ENCODE measurements at places on chromosomes 1 and 21. TPM values are rescaled to one million over a fixed set of nuclear protein-coding genes. Genes with fewer than 3 reads are reported as not detected.

DNA sequence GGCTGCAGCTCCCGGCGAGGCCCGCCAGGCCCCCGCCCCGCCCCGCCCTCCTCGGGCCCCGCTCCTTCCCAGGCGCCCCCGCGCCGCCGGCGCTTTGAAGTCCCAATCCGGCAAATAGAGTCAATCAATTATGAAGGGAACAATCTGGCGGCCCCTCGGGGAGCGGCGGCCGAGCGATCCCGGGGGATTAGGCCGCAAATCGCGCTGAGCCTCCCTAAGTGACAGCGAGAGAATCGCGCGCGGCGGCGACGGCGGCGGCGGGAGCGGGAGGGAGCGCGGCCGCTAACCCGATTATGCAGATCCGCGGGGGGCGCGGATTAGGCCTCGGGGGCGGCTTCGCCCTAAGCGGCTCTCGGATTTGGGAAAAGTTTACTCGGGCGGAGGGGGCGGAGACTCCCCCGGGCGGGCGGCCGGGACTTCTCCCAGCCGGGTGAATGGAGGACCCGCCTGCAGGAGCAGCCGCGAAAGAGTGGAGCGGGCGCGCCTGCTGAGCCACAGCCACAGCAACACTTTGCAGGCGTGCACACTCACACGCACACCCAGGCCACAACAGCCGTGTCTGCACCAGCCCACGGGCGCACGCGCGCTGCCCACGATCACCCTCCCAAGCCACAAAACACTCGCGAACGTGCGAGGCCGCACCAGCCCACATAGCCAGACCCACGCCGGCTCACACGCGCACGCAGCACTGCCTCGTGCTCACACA lies 23.0 kb upstream of the DMBX1 start:
- DNase-seq: no peak

Gene LAD1
- total RNA-seq: 30.5 TPM

DNA sequence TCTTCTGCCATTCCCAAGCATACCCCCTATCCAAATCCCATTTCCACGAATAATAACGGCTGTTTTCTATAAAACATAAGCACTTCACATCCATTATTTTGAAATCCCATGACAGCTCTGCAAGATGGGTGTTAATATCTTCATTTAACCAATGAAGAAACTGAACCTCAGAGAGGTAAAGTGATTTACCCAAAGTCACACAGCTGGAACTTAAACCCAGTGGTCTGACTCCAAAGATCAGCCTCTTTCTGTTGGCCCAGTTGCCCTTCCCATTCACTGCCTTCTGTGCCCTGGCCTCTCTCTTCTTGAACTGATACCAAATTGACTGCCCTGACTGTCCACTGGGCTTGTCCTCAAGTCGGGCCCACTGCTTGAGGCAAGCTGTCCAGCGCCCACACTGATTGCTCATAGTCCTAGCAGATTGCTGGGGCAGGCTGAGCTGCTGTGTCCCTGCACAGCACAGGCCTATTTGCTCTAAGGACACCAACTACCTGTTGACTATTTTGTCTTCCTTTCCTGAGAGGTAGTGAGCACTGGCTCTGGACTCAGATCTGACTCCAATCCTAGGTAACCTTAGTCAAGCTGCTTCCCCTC lies 19.3 kb downstream of the TAL1 start:
- no peak for DNase-seq

Gene HEYL
- total RNA-seq: 3.5 TPM
